Ovary (tissue), 10 donors: ENCODE measurements at places on chromosomes 1 and 21. TPM values are rescaled to one million over a fixed set of nuclear protein-coding genes. Genes with fewer than 3 reads are reported as not detected.

DNA sequence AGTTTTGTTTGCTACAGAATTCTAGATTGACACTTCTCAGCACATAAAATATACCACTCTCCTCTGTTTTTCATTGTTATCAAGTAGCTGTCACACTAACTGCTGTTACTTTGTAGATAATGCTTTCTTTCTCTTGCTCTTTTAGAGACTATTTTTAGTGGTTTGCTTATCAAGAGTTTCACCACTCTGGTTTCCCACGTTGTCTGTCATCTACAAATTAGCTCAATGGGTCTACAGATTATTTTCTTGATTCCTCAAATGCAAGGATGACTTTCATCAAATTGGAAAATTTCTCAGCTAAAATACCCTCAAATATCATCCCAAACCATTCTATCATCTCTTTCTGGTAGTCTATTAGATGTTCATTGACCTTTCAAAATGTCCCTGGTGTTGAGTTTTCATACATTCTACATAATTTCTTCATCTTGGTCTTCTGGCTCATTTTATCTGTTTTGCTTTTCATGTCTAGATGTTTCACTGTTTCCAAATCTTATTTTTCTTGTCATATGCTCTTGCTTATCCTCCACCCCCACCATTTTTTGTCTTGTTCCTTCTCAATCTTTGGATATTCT lies 122.5 kb downstream of the TRIM33 start:
- DNase-seq = no peak

GRCh38 chr21:41727784-41728763 lies 38.8 kb downstream of the RIPK4 start:
- no peak for DNase-seq

DNA sequence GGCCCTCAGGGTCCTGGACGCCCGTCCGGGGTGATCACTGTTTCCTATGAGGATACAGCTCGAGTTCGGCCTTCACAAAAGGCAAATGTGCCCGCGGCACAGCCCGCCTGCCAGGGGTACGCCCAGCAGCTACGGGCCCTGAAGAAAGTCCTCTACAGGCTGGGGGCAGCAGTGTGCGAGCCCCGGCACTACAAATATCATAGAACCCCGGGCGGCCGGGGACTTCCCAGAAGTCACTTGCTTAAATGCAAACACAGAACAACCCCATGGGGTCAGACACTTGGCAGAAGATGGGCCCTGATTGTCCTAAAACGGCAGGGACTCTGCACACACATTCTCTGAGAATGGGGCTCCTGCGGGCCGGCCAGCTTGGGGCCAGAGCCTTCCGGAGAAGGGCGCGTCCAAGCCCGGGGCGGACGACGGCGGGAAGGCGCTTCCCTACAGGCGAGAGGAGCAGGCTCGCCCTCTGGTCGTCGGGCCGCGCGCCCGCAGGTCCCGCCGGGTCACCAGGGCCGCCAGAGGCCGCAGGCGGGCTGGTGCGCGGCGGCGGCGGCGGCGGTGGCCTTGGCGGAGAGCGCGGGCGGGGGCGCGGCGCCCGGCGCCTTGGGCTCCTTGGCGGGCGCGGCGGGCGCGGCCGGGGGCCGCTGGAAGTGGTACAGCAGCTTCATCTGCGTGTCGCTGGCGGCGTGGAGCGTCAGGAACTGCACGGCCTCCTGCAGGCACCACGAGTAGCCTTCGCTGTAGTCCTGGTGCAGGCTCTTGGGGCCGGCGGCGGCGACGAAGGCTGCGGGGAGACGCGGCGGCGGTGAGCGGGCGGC lies 888 bp downstream of the HES5 start:
- no peak for DNase-seq

DNA sequence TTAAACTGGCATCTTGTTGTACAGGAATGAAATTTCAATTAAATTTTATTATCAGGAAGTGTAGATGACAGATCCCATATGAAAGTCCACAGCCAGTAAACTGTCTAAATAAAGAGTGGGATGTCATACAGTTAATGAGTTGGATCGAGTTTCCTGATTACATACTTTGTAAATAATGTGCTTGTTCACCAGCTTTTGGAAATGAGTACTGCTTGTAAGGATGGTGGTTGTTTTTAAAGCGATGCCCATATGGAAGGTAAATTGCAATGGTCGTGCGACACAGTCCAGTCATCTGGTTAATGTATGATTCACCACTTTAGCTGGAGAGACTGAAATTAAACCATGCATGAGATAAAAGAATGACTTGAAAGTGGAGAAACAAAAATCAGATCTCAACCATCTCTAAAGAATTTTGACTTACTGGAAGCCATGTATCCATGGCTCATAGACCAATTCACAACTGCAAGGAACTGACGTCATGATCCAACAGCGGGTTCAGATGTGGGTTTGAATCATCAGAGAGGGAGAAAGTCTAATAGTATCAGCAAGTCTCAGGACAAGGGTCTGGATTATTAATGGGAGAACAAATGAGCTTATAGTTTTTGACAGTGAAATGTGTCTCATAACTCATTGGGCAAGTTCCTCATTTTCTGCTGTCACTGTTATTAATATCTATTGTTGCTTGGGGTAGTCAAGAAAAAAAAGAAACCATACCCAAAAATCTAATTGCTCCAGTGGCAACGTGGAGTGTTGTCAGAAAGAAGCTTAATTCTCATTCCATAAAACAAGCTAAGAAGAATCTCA lies 49.0 kb downstream of the MAP10 start:
- no peak for DNase-seq

- no peak for DNase-seq
These were observed 60.0 kb upstream of the NTPCR start for GRCh38 chr1:232890340-232890943.

HYI gene
- total RNA-seq = 93.8 TPM
